Caudate nucleus (tissue), 63 donors: ENCODE measurements at places on chromosomes 5 and 9.

- no peak for DNase-seq
Observed at GRCh38 chr5:113527746-113528145, 14.3 kb downstream of the YTHDC2 start.

DNA sequence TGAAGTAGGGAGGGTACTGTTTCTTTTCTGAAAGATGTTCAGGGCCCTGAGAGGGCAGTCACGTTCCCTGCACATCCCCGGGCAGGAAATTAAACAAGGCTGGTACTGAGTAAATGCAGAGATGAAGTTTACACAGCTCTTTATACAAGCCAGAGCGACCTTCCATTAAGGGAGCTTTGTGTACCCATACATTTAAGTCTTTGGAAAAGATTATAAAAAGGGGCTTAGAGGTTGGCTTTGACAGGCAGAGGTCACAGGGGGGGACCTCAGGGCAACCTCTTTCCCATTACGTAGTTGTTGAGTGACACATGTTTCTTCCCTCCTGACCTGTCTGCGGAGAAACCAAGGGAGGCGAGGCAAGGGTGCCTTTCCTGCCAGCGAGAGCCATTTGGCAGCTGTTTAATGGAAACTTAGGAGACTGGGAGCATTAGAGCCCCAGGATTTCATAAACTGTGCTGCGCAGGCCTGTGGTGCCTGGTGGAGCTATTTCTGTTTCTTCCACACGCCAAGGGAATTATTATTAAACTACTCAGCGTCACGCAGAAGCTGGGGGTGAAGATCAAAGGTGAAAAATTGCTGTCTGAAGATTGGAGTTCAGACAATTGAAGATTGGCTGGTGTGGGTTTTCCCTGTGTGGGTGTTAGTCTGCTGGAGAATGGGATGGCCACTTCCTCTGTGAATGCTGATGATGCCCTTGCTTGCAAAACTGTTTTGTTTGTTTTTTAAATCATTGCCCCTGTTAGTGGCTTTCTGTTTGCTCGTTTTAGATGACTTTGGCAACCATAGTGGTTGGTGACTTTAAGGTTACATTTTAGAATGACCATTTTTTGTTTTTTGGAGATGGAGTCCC lies 3.2 kb upstream of the SMIM32 start:
- DNase-seq = no peak

- DNase-seq = no peak
Observed at GRCh38 chr5:41519801-41520200, 9.4 kb upstream of the PLCXD3 start.

DNA sequence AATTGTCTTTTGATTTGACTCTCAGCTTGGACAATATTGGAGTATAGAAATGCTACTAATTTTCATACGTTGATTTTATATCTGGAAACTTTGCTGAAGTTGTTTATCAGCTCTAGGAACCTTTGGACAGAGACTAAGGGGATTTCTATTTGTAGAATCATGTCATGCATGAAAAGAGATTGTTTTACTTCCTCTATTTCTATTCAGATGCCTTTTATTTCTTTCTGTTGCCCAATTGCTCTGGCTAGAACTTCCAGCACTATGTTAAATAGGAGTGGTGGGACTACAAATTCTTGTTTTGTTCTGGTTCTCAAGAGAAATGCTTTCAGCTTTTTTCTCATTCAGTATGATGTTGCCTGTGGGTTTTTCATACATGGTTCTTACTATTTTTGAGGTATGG lies 112.8 kb upstream of the CDH12 start:
- DNase-seq = no peak

- DNase-seq = no peak
Observed at GRCh38 chr9:34575241-34575640, 14.3 kb downstream of the CNTFR start.

DNA sequence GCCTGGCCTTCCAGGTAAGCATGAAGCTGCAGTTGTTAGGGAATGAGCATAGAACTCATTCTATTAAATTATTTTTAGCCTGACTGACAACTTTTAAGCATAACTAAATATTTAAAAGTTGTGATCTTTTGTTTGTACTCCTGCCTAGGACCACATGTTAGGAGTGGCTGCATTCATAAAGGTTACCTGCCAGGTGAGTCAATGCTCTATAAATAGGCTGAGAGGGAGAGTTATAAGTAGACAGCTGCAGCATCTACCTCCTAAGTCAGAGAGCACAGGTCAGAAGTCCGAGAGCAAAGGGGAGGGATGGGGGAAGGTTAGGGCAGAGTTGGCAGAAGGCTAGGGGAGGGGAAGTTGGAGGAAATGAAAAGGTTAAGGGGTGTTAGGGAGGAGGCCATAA lies 292.4 kb upstream of the TLE4 start:
- DNase-seq = no peak

GRCh38 chr5:136249678-136250266 lies 56.8 kb upstream of the SMIM32 start:
- DNase-seq = peak; percentile 33

DNA sequence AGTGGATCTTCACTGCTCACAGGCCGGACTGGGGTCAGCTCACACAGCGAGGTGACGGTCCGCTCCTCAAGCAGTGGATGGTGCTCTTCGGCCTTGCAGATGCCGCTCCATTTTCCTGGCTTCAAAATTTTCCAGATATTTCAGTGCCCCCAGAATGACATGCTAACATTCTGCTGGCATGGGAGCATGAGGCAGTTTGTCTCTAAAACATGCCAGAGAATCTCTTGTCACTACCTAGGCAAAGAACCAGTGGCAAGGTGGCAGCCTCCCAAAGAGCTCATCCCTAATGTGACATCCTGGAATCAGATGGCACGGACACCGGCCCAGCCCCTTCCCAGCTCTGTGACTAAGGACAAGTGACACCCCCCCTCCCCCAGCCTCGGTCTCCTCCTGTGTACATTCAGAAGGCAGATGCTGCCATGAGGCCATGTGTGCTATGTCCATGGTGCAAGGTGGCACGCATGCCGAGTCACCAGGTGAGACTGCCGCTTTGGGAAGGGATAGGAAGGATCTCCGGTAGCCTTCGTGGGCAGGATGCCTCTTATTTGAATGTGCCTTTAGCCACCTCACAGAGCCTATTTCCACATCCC lies 2.7 kb downstream of the S1PR3 start:
- no peak for DNase-seq

DNA sequence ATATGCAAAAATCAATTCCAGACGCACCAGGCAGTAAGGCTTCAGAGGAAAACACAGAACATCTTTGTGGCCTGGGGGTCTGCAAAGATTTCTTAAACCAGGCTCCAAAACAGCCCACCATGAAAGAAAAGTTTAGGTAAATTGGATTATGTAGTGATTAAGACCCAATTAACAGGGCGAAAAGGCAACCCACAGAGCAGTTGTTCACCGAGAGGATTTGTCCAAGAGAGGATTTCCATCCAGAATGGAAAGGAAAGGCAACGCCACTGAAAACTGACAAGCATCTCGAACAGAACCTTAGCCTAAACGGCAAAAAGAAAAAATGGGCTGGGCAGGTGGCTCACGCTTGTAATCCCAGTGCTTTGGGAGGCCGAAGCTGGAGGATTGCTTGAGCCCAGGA lies 37.4 kb downstream of the GLT6D1 start:
- DNase-seq = no peak

- no peak for DNase-seq
Observed at GRCh38 chr5:90983711-90984124, 399.4 kb downstream of the ARRDC3 start.

- no peak for DNase-seq
Observed at GRCh38 chr5:178417391-178417811, 172.8 kb downstream of the COL23A1 start.

- peak; percentile 61 for DNase-seq
Observed at GRCh38 chr9:125407974-125408900, 146.6 kb downstream of the GAPVD1 start.

- DNase-seq = no peak
Observed at GRCh38 chr5:122183788-122184170, 54.4 kb downstream of the ZNF474 start.

DNA sequence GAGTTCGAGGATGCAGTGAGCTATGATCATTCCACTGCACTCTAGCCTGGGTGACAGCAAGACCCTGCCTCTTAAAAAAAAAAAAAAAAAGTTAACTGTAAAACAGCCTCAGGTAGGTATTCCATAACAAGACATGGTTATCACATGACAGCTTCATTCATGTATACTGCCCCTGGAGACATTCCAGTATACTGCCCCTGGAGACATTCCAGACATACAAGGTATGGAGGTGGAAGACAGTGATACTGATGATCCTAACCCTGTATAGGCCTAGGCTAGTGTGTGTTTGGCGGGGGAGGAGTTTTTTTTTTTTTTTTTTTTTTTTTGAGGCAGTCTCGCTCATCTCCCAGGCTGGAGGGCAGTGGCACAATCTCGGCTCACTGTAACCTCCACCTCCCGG lies 105.5 kb downstream of the RICTOR start:
- DNase-seq = no peak

GRCh38 chr5:130282049-130282448 lies 377.8 kb downstream of the CHSY3 start:
- DNase-seq = no peak

DNA sequence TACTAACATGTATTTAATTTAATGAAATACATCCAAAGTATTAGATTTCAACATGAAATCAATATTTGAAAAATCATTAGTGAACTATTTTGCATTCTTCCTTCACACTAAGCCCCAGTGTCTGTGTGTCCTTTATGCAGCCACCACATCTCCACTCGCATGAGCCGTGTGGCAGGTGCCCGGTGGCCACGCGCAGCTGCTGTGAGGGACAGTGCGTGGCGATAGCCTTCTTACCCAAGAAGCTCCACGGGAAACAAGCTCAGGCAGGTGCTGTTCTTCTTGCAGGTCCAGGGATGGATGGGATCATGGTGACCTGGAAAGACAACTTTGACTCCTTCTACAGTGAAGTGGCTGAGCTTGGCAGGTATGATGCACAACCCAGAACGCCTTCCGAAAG lies 79.3 kb upstream of the OTULINL start:
- no peak for DNase-seq

DNA sequence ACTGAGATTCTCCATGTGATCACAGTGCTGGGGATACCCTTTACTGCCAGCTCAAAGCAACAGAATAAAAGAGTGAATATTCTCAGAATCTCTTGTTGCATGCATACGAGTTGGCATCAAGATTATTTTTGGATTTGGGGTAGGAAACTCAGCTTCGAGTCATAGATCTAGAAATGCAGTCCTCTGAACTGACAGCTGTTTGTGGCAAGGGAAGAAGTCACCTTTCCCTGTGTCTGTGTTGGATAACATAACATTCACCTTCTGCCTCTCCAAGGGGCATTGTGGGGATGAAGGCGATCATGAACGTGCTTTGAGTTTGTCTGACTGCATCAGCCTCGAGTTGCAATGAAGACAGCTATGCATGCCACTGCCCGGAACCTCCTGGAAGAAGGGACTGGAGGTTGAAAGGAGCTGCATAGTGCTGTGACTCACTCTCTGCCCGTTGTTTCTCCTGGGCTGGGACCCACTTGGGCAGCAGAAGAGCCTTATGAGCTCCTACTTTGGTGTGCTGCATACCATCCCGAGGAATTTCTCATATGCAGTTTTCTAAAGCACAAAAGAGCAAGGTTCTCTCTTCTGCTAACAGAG lies 231.7 kb downstream of the ARHGAP26 start:
- no peak for DNase-seq

DNA sequence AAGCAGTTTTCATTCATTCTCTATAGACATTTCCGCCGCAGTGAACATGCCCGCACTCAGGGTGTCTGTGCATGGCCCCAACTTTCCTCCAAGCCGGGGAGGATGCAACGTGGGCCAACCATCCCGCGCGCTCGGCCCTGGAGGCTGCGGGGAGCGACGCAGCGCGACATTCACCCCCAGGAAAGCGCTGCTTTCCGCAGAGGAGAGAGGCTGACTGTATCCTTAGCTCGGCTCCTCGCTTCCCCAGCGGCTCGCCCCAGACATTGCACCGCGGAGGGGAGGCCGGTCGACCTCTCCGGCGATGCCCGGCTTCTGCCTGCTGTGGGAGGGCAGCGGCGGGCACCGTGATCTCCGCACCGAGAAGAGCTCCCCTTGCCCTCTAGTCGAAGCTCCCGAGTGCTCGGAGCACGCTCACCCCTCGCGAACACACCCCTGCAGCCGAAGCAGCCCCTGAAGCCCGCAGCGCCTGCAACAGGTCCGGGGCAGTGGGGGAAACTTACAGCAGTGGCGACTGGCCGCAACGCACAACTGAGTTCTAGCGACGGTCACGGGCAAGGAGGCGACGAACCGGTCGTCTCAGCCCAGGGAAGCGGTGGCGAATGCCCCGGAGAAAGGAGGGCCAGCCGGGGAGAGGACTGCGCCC lies 600 bp downstream of the ENC1 start:
- DNase-seq = no peak

DNA sequence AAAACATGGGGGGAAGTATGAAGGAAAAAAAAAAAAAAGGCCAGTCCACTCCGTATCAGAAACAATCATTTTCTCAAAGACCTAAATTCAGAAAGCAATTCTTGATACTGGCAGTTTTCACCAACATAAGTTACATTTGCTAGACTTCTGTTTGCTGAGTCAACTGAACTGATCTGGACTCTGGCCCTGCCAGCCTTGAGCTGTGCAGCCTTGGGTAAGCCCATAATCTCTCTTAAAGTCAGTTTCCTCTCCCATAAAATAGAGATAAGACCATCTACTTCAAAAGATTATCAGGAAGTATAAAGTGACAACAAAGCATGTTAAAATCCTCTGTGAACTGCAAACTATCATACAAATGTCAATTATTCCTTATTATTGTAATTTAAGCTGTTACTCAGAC lies 106.8 kb downstream of the MAPKAP1 start:
- DNase-seq = no peak

DNA sequence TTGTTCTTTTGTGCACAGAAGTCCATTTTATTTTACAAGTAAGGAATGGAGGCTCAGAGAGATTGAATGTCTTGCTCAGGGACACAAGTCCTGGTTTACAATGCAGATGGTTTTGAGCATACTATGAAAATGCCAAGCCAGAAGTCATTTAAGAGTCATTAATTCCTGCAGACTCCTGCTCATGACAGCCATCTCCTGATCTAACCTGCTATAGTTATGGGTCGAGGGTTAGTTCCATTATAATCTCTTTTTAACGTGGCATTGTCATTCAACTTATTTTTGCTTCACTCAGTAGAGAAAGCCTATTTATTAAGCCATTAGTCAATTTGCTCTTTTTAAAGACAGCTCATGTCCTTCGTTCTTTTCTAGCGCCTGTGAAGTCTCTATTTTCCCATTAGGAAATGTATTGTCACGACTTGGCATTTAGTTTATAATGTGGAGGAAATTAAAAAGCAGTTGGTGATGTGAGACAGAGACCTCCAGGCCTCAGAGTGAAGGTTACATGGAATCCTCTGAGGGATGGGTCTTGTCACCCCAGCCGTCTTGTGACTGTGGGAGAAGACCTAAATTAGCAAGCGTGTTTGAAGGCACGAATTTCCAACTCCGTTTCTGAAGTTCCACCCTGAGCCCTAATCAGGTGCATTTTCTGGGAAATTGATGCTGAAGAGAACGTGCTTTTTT lies 84.1 kb downstream of the ACTBL2 start:
- no peak for DNase-seq
